NCI-H1694 treated with DMSO at 0.1 percent for 48 hours (cell line): ENCODE measurements at places on chromosomes 13 and 19.

GRCh38 chr13:26976313-26976712 lies 195.3 kb downstream of the USP12 start:
- DNase-seq, result no peak

DNA sequence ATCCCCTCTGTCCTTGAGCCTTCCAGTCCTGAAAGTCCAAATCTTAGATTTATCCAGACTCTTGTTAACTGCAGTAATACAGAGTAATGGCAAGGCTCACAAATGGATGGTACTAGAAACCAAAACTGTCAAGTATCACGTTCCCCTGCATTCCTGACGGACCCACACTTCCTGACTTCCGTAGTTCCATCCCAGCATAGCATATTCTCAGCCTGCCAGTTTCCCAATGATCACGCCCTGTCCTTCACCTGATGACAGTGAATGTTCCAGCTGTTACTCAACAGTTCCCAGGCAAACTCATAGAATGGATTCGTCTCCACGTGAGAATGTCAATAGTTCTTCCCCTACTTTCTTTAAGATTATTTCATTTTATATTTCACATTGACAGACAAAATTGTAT lies 33.6 kb downstream of the SLC7A1 start:
- no peak for DNase-seq

DNA sequence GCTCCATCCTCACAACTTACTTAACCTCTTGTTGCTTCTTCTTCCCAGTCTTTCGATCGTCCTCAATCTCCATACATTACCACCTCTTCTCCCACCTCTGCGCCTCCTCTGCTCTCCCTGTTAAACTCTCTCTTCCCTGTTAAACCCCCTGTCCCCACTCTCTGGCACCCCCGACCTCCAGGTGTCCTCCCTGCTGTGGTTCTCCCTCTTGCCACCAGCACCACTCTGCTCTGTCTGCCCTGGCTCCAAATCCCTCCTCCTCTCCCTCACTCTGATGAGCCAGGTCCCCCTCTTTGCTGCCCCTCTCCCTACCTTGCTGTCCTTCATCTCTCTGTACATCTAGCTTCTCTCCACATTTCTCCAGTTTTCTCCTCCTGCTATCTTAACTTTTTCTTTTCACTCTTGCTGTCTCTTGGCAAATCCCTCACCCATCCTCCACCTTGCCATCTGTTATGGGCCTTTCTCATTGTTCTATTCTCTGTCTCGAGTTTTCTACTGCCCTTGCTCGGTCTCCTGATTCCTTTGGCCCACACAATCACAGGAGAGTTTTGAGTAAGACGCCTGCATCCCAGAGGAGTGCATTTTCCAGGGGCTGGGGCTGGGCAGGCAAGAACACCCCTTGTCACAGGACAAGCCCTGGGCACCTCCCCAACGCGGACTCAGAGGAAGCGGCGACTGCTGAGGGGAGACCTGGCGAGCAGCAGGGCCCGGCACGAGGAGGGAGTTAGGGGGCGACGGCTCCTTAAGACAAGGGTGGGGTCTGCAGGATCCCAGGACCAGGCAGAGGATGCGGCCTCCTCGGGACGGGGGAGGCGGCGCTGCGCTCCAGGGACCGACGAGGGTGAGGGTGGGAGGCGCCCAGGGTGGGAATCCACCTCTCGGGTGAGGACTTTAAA lies 21.4 kb upstream of the ERVV-1 start:
- no peak for DNase-seq

DNA sequence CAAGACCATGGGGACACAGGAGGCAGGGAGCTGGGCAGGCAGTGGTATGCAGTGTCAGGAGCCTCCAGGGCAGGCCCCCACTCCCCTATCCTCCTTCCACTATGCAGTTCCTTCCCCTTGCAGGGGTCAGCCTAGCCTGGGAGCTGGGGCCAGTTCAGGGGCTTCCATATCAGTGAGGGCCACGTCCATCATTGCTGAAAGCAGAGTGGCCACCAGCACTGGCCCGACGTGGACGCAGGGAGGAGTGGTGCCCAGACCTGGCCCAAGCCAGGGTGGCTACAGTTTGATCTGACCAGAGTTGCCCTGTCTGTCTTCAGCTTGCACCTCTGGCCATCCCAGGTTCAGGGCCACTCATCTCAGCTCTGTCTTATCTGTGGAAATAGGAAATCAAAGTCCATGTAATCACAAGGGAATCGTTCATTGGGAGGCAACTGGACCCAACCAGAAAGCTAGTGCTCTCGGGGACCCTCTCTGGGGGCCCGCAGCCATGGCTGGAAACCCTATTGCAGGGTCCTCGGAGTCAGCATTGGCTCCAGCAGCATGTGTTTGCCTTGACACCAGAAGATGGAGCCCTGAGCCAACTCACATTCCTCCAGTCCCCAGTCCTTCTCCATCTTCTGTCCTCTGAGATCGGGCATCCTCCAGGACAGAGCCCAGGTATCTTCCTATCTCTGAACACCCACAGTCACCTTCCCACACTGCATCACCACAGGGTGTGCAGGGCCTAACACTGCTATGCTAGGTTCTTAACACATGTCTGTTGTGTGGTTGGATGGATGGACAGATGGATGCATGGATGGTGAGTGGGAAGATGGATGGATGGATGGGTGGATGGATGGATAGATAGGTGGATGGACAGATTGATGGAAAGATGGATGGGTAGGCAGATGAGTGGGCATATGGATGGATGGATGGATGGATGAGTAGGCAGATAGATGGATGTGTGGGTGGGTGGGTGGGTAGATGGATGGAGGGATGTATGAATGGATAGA lies 75.7 kb upstream of the KCTD15 start:
- DNase-seq, result no peak

DNA sequence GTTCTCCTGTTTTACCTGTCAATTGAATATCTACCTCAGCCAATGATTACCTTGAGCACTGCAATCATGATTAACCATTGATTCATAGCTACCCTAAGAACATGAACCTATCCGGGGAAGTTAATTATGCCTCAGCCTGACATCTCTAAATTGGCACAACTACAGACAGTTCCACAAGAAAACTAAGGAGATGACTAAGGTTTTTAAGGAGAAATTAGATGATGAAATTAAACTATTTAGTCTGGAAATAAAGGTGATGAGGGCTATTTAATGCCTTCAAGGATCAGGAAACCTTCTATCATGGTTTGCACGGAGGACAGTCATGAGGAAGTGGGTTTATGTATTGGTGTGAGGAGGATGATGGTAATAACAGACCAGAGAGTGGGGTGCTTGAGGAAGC lies 203.4 kb downstream of the COL4A1 start:
- DNase-seq, result no peak

- DNase-seq, result no peak
Observed at GRCh38 chr13:95784900-95785290, 108.0 kb downstream of the DNAJC3 start.
